ENCODE measurements at places on chromosomes 3 and 15. TPM values are rescaled to one million over a fixed set of nuclear protein-coding genes. Genes with fewer than 3 reads are reported as not detected.

DNA sequence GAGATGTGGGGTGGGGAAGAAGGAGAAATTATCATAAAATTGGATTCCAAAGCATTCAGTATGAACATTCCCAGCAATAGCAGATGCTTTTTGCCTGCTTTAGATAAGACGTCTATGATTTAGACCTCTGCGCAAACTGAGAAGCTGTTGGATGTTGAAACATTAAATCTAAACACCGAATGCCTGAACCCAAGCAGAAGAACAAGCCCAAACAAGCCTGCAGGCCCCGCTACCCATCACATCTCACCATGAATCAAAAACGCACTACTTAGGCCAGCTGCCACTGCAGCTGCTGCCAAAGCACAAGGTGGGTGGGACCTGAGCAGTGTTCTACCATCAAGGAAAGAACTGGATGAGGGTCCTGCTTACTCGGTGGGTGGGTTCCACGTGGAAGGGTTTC lies 24.4 kb upstream of the THBS1 start:
- H3K4me1 ChIP-seq: no peaks in the 10 kb centered on the region
- no peak for DNase-seq
- H3K36me3 ChIP-seq: no peaks in the 10 kb centered on the region
- no peak overlapping the region for H3K27ac ChIP-seq
- no peak overlapping the region for H3K4me3 ChIP-seq
- H3K27me3 ChIP-seq: no peaks in the 10 kb centered on the region

FBXW12 gene
- total RNA-seq: 0.55 TPM

- peaks cover 28% of the 10 kb centered on the region for H3K36me3 ChIP-seq
- H3K4me1 ChIP-seq: peaks cover 3% of the 10 kb centered on the region
- no peak for DNase-seq
- H3K27me3 ChIP-seq: no peaks in the 10 kb centered on the region
Observed at GRCh38 chr3:49673121-49673714, 933 bp upstream of the APEH start.

GRCh38 chr3:73509816-73510215 lies 114.9 kb downstream of the PDZRN3 start:
- no peaks in the 10 kb centered on the region for H3K36me3 ChIP-seq
- peaks cover 21% of the 10 kb centered on the region for H3K4me1 ChIP-seq
- DNase-seq: no peak
- H3K4me3 ChIP-seq: no peak overlapping the region
- H3K27me3 ChIP-seq: peaks cover 5% of the 10 kb centered on the region
- no peak overlapping the region for H3K27ac ChIP-seq

GRCh38 chr3:52053307-52054304 lies 2.8 kb downstream of the DUSP7 start:
- DNase-seq: peak; percentile 61
- H3K27ac ChIP-seq: no peak overlapping the region
- peaks cover 3% of the 10 kb centered on the region for H3K4me1 ChIP-seq
- H3K27me3 ChIP-seq: peaks cover under 1% of the 10 kb centered on the region
- H3K4me3 ChIP-seq: no peak overlapping the region

USP13 gene
- 25.5 TPM for total RNA-seq

ISL2 gene
- total RNA-seq: 0.51 TPM

CDC25A gene
- total RNA-seq: 40.9 TPM

GRCh38 chr15:84946772-84947489 lies 34.7 kb upstream of the PDE8A start:
- no peaks in the 10 kb centered on the region for H3K36me3 ChIP-seq
- no peak overlapping the region for H3K4me3 ChIP-seq
- no peak overlapping the region for H3K27ac ChIP-seq
- no peaks in the 10 kb centered on the region for H3K27me3 ChIP-seq
- no peaks in the 10 kb centered on the region for H3K4me1 ChIP-seq

GRCh38 chr3:119632829-119633228 lies 27.6 kb downstream of the POPDC2 start:
- H3K36me3 ChIP-seq: no peaks in the 10 kb centered on the region
- H3K4me3 ChIP-seq: no peak overlapping the region
- no peak overlapping the region for H3K27ac ChIP-seq
- H3K4me1 ChIP-seq: no peaks in the 10 kb centered on the region
- H3K27me3 ChIP-seq: no peaks in the 10 kb centered on the region
- no peak for DNase-seq

COL6A6 gene
- 0.40 TPM for total RNA-seq

DNA sequence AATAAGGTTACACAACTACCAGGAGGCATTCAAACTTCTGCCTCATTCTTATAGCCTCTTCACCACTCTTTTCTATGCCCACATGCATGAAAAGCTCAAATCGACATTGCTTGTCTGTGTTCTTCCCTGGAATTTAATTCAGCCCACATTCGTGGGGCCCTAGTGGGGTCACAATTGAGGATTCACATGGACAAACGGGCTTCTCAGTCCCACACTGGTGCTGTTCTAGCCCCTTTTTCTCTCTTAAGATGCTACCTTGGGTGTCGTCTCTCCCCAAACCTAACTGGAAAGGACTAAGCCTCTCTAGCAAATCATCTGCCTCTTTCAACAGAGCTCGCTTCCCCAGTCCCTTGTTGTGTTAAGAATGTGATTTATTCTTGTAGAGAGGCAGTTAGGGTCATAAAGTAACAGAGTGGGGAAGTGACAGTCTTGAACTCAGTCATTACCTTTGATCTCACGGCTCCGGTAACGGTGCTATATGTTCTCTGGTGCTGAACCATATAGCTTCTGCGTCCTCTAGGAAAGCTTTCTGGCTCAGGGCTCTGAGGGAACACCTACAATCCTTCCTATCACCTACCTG lies 4.9 kb downstream of the LPP start:
- no peak for DNase-seq
- H3K27ac ChIP-seq: no peak overlapping the region
- no peaks in the 10 kb centered on the region for H3K27me3 ChIP-seq
- no peaks in the 10 kb centered on the region for H3K4me1 ChIP-seq
- no peak overlapping the region for H3K4me3 ChIP-seq

GRCh38 chr3:6516143-6516542 lies 344.8 kb upstream of the GRM7 start:
- no peak for DNase-seq
- H3K36me3 ChIP-seq: no peaks in the 10 kb centered on the region
- peaks cover 22% of the 10 kb centered on the region for H3K4me1 ChIP-seq
- H3K27ac ChIP-seq: no peak overlapping the region

BCL2A1 gene
- not detected for total RNA-seq

DNA sequence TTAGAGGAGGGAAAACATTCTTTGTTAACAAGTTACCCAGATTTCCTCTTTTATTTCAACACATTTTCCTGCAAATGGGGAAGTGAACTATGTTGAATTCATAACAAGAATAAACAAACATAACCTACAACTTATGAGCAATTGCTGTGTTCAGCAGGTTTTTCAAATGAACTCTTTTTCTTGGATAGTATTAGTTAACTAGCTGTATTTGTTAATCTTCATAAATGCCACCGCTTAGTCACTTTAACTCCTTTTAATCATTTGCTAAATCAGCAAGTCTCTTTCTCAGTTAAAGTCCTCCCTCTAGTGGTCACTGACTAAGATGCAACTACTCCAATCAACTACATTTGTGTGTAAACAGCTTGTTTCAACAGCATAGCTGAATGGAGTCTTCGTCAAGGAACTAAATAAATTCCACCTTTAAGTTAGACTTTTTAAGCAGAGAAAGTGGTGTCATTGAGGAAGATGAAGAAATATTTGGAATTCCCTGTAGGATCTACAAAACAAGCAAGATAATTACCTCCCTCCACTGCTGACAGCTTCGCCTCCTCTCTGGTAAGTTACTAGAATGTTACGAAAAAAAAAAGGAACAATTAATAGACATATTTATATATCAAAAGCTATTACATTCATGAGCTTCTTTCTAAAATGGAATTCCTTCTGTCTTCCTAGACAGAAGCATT lies 1122.0 kb downstream of the ROBO1 start:
- no peak overlapping the region for H3K4me3 ChIP-seq
- H3K27ac ChIP-seq: no peak overlapping the region
- no peak for DNase-seq
- H3K27me3 ChIP-seq: no peaks in the 10 kb centered on the region

CFAP20DC gene
- 9.5 TPM for total RNA-seq

GOLGA6A gene
- total RNA-seq: 0.86 TPM

GRCh38 chr15:71596672-71597071 lies 213.7 kb upstream of the NR2E3 start:
- H3K36me3 ChIP-seq: no peaks in the 10 kb centered on the region
- H3K27ac ChIP-seq: no peak overlapping the region
- H3K4me1 ChIP-seq: no peaks in the 10 kb centered on the region
- no peak overlapping the region for H3K4me3 ChIP-seq
- no peaks in the 10 kb centered on the region for H3K27me3 ChIP-seq
- DNase-seq: peak; percentile 57

DNA sequence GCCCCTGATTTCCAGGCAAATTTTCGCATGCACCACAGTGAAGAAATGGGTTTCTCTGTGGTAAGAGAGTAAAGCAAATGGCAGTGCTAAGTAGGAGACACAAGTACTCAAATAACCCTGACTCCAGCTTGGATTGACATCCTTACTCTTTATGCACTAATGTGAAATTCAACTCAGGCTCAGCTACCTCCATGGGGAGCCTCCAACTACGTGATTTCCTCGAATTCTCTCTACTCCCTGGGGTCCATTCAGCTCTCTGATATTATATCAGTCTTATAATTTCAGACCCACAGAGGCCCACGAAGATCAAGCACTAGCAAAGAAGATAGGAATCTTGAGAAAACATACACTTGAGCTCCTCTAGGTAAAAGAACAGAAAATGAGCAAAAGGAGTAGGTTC lies 407.6 kb upstream of the CCDC54 start:
- no peaks in the 10 kb centered on the region for H3K4me1 ChIP-seq
- no peak overlapping the region for H3K27ac ChIP-seq
- H3K4me3 ChIP-seq: no peak overlapping the region
- no peak for DNase-seq
- H3K36me3 ChIP-seq: no peaks in the 10 kb centered on the region

DNA sequence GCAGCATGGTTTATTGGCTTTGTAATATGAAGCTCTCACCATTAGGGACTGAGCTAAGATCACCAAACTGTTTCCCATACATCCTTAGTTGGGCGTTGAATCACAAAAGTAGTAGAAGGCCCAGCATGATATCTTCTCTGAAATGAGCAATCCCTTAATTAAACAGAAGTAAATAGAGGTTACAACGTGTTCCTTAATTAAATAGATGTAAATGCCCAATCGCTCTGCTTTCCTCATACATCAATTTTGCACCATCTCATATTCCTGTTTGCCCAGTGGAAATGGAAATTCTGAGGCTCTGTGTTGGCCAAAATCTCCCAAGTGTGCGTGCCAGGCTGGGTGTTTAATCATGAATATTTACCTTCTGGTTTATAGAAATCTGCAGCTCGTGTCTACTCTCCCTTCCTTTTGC lies 107.4 kb upstream of the FOXB1 start:
- DNase-seq: no peak
- no peak overlapping the region for H3K4me3 ChIP-seq

WDR93 gene
- total RNA-seq: 0.64 TPM

- H3K36me3 ChIP-seq: no peaks in the 10 kb centered on the region
- H3K27me3 ChIP-seq: no peaks in the 10 kb centered on the region
- H3K4me3 ChIP-seq: no peak overlapping the region
- DNase-seq: no peak
Observed at GRCh38 chr15:47431501-47431900, 285.8 kb upstream of the SEMA6D start.

RPUSD2 gene
- total RNA-seq: 20.5 TPM

NPAP1 gene
- 0.18 TPM for total RNA-seq

CP gene
- total RNA-seq: 0.59 TPM

GRCh38 chr15:80473286-80474223 lies 69.4 kb downstream of the ARNT2 start:
- H3K36me3 ChIP-seq: peaks cover 7% of the 10 kb centered on the region
- H3K4me1 ChIP-seq: peaks cover 7% of the 10 kb centered on the region
- H3K4me3 ChIP-seq: no peak overlapping the region
- peak; percentile 61 for DNase-seq
- no peaks in the 10 kb centered on the region for H3K27me3 ChIP-seq

SLC12A1 gene
- total RNA-seq: not detected

CXCR6 gene
- not detected for total RNA-seq

ZNF385D gene
- 3.0 TPM for total RNA-seq

GRCh38 chr3:150218236-150218635 lies 189.9 kb upstream of the TSC22D2 start:
- DNase-seq: no peak
- peaks cover 9% of the 10 kb centered on the region for H3K27me3 ChIP-seq
- H3K27ac ChIP-seq: no peak overlapping the region
- H3K4me1 ChIP-seq: peaks cover 20% of the 10 kb centered on the region
- no peak overlapping the region for H3K4me3 ChIP-seq
